ENCODE measurements at places on chromosomes 1 and 21.
A peak's percentile ranks its signal among the peaks of the same experiment; 100 is the strongest.

- DNase-seq, result no peak
Observed at GRCh38 chr21:45270306-45270821, 17.3 kb downstream of the POFUT2 start.

DNA sequence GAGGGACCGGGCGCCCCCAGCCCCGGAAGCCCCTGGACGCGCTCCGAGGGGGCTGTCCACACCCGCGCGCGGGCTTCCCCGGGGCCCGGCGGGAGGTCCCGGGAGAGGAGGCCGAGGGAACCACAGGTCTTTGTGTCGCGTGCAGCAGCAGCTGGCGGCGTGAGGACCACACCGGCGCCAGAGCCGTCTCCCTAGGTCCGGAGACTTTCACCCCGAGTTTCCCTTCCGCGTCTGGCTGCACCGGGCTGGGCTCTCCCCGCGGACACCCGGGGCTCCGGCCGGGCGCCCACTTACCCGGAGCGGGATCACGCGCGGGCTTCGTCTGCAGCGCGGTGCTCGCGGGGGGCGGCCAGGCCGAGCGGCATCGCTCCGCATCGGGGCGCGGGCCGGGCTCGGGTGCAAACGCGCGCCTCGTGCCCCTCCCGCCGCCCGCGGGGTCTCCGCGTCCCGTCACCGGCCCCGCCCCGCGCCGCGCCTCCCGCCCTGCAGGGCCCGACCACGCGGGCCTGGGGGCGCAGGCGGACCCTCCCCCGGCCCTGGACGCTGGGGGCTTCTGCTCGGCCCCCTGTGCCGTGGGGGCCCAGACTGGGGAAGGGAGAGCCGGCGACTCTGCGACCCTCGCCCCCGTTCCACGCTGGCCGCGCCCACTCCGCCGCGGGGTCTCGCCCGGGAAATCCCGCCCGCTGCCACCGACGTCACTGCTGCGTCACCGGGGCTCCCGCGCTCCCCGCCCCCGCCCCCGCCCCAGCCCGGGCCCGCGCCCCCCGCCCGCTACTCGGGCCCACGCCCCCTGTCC lies at the start of gene GNG4:
TSS of gene GNG4 (minus strand) at position 417 of the 796 bp plus-strand sequence. CDS start 65,946 bp downstream, outside the sequence.
- DNase-seq, result no peak

GRCh38 chr1:10495475-10495817 lies 20.7 kb downstream of the PEX14 start:
- no peak for DNase-seq

DNA sequence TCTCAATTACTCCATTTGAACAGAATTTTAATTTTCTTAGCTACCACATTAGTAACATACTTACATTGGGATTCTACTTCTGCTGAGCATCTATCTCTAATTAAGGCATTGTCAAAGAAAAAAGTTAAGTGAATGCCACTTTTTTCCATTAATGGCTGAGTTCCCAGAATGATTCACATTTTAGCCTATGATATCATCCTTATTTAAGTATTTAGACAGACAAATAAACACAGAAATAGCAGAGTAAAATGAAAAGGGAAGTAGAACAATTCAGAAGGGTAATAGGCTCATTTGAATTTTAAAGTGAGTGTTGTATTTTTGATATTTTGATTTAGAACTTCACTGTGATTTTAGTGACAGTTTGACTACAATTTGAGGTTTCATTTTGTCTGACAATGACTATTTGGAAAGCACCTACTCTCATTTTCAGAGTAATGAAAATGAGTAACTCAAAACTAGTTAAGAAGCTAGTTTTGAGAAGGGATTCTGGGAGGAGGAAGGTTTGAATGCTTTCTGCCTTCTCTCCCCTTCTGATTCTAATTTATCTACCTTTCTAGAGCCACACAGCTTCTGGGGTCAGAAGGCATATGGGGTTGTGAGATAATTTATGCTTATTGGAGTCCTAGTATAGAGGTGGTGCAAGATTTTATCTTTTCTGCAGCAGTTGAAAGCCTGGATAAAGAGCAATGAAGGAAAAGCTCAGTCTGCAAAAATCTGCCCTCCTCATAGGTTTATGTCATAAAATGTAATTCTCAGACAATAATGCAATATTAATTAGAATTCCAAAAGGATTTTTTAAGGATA lies 15.5 kb downstream of the LYPLAL1 start:
- DNase-seq, result no peak

DNA sequence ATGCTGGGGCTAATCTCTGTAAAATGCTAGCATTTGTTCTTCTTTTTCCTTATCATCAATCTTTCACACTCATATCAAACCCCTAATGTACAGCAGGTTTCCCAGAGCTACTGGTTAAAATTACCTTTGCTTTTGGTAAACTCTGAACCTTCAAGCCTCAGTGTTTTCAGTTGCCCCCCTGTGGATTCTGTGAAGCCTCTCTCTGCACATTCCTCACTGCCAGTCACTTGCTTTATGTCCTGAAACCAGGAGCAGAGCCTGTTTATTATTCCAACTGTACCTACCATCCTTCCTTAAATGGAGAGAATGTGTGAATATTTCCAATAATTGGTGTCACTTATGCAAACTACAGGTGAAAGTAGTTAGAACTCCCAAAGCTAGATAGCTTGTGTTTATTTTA lies 134.2 kb downstream of the NEK7 start:
- no peak for DNase-seq

- no peak for DNase-seq
Observed at GRCh38 chr1:116404699-116405098, 31.7 kb downstream of the ATP1A1 start.

GRCh38 chr1:90763930-90764329 lies 46.8 kb upstream of the BARHL2 start:
- DNase-seq, result no peak

GRCh38 chr1:210262167-210262896 lies 29.7 kb downstream of the SERTAD4 start:
- no peak for DNase-seq

DNA sequence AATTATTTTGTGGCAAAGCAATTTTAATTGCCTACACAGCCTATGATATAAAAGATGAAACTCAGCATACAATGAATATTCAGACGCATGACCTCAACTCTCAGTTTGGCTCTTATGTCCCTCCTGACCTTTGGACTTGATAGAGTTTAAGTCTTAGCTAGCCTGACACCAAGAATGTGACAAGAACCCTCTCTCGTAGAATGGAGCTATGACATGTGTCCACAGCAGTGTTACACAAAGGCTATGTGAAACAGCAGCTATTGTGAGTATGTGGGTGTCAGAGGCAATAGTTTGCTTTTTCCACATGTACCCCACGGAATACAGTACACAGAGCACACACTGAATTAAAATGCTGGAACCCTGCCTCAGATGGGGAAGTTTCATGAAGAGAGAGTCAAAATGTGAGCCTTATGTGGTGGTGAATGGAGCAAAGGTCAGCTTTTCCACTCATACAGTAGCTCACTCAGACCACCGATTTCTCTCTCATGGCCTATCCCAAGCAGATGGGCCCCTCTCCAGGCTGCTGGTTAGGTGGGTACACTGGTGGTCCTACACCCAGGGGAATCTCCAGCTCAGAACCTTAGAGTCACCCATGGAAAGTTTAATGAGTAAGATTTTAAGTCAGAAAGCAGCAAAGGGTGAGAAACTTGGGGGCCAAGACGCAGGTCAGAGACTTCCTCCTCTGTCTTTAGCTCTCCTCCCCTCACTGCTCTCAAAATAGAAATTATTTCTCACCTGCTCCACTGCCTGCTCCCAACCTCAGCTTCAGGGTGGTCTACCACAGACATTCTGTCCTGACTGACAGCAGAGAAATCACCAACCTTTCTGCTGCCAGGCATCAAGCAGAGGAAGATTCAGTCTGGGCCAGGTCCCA lies 10.1 kb upstream of the XCL2 start:
- no peak for DNase-seq

- DNase-seq, result no peak
Observed at GRCh38 chr1:110004583-110004982, 20.0 kb downstream of the AHCYL1 start.

- DNase-seq, result no peak
Observed at GRCh38 chr1:110259770-110260169, 49.7 kb downstream of the KCNC4 start.

GRCh38 chr1:54310439-54311328 lies 95.5 kb downstream of the SSBP3 start:
- DNase-seq, result no peak

DNA sequence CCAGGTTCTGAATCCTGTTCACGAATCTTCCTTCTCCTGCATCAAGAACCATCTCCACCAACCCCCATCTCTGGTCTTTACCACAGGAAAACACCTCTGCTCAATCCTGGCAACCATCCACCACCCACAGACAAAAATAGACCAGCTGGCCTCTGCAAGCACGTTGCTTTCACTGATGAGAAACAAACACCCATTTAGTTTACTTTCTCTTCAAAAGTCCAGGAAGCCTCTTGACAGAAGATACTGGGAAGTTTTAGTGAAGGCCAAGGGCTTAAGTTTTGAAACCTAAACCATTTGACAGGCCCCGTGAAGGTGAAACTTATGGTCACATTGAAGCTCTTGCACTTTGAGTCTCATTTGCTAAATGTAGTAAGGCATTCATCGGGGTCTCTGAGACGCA lies 122.6 kb upstream of the PPP2R5A start:
- no peak for DNase-seq

- no peak for DNase-seq
Observed at GRCh38 chr1:97050506-97050905, 328.9 kb downstream of the PTBP2 start.

DNA sequence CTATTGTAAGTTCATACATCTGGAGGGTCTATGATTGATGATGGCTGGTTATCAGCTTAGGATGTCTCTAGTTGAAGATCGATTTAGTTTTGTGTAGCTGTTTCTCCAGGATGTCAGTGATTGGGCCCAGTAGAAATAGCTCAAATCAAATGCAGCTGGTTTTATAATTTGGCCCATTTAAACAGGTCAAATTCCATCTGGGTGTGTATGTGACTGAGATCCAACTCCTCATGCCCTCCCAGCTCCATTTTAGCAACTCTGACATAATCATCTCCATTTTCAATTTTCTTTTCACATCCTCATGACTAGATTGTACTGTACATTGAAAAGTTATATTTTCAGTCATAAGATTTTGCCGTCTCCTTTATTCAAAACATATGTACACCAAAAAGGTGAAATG lies 99.2 kb downstream of the TPR start:
- DNase-seq, result no peak

- DNase-seq, result no peak
Observed at GRCh38 chr1:4118746-4119515, 218.9 kb upstream of the C1orf174 start.

DNA sequence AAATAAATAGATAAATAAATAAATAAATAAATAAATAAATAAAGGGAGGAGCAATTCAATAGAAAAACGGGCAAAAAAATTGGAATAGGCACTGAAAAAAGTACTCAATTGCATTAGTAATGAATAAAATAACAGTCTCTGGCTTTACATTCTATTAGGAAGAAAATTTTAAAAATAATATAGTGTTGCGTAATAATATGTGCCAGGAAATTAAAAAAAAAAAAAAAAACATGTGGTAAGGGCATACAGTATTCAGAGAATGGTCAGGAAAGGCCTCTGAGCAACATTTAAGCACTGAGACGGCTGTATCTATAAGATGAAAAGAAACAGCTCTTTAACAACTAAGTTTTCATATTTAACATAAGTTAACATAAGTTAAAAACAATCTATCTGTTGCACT lies 48.7 kb upstream of the GLIS1 start:
- DNase-seq, result no peak

DNA sequence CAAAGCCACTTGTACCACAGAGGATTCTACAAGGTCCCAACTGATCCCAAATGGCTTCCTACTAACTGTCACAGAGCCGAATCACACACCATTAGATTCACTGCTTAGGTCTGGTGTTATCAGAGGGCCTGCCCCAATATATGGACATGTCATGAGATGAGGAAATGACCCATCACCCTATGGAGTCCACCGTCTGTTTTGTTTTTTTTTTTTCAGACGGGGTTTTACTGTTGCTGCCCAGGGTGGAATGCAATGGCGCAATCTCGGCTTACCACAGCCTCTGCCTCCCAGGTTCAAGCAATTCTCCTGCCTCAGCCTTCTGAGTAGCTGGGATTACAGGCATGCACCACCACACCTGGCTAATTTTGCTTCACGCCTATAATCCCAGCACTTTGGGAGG lies 83.8 kb upstream of the ETS2 start:
- DNase-seq, result no peak

DNA sequence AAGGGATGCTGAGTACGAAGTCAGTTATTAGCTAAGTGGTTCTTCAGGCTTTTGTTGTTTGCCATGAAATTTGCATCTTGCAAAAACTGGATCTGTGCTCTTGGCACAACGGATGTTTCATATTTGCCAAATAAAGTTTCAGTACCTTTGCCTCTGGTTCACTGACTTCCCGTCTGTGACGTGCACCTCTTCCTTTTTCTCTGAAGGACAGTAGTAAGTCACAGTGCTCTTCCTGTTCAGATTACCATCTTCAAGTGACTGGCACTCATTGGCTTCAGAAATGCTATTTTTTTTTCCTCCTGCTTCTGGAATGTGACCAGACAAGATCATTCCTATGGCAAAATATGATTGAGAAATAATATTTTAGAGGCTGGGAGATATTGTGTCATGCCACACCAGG lies 75.9 kb upstream of the GREM2 start:
- DNase-seq, result peak; percentile 34

- no peak for DNase-seq
Observed at GRCh38 chr1:29372108-29372507, 135.8 kb downstream of the PTPRU start.

DNA sequence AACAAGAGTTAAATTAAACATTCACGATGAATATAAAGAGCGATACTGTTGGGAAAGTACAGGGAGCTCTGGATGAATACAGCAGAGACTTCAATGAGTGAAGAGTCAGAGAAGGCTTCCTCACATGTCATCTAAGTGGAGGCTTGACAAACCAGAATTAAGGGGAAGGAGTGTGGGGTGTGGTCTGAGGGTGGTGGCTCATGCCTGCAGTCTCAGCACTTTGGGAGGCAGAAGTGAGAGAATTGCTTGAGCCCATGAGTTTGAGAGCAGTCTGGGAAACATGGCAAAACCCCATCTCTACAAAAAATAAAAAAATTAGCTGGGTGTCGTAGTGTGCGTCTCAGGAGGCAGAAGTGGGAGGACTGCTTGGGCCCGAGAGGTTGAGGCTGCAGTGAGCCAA lies 8.7 kb downstream of the SDHB start:
- no peak for DNase-seq

DNA sequence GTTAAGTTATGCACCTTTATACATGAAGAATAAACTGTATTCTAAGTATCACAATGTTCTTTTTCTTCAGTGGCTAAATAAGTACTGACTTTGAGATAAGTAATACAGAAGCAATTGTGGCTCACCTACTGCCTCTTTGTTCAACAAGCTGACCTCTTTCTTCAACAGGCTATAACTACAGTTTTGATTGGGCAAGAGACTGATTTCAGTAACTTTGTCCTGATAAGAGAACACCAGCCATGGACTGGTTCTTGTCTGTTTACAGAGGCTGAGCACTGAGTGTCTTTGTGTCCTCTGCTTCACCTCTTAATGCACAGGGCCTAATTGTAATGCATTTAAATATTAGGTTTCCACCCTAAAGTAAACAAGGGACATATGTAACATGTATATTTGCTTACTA lies 34.6 kb upstream of the PDE4B start:
- peak; percentile 13 for DNase-seq

All from LNCaP clone FGC (cell line).